ENCODE measurements at places on chromosomes 2 and 18.

- DNase-seq = no peak
These were observed 169.1 kb upstream of the KLF7 start for GRCh38 chr2:207334624-207335371.

GRCh38 chr2:235005023-235005422 lies 53.2 kb downstream of the SH3BP4 start:
- DNase-seq = no peak

- DNase-seq = no peak
These were observed 4.2 kb downstream of the UGGT1 start for GRCh38 chr2:128095201-128095600.

DNA sequence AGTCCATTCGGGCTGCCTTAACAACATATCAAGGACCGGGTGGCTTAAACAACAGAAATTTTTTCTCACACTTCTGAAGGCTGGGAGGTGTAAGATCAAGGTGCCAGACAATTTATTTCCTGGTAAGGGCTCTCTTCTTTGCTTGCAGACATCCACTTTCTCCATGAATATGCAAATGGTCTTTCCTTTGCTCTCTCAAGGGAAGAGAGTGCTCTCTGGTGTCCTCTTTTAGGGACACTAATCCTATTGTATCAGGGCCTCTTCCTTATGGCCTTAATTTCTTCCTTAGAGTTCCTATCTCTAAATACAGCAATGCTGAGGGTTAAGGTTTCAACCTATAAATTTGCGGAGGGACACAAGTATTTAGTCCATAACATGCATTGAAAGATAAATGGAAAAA lies 770.8 kb downstream of the DSC3 start:
- no peak for DNase-seq

GRCh38 chr18:74508821-74509225 lies 12.7 kb downstream of the CNDP2 start:
- DNase-seq = peak; percentile 19

- peak; percentile 33 for DNase-seq
These were observed 203.4 kb upstream of the ID2 start for GRCh38 chr2:8478471-8478793.

- no peak for DNase-seq
These were observed 97.2 kb upstream of the OTOS start for GRCh38 chr2:240237609-240238174.

GRCh38 chr2:160375037-160375436 lies 118.6 kb downstream of the RBMS1 start:
- DNase-seq = peak; percentile 49

DNA sequence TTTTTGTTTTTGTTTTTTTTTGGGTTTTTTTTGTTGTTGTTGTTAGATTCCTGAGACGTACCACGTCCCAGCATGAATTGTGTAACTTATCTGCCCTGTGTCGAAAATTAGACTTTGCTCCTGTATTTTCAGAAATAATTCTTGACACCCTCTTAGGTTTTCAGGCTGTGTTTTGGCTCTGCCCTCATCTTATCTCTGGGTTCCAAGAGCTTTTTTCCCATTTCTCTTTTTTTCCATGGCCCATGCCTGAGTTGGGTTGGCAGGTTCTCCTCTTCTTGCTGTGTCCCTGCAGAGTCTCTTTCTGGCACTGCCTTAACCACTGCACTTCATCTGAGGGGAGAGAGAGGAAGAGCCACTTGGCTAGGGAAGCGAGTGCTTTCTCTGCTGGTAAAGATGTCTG lies 42.4 kb downstream of the CTIF start:
- no peak for DNase-seq

DNA sequence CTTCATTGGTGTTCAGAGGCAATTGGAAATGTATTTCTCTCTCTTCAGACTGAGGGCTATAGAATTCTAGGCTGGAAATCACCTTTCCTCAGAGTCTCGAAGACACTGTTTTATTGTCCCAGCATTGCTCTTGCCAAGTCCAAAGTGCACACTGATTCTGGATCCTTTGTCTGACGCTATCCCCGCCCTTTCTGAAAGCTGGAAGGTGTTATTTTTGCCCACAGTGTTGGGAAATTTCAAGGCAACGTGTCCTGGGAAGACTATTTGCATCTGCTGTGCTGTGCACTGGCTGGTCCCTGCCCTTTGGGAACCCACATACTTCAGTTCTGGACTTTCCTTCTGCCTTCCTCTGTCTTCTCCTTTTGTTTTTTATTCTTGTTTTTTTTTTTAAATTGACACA lies 190.8 kb downstream of the SH3BP4 start:
- DNase-seq = no peak

DNA sequence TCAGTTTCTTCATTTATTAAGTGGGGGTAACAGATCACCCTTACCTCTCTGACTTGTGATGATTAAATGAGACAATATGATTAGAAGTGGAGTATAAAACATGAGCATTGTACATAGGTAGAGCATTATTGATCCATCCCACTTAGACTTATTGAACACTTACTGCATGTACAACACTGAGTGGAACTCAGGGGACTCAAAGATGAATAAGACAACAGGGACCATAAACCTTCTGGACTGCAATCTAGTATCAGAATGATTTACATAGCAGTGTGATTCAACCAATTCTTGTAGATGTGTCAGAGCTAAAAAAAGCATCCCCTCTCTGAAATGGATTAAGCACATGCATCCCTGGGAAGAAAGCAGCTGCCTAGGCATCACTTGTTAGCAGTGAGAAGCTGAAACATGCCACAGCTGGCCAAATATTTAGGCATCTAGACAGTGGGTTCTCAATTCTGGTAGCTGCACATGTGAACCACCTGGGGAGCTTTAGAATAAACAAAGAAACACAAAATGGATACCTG lies 111.5 kb downstream of the CYRIA start:
- DNase-seq = no peak

DNA sequence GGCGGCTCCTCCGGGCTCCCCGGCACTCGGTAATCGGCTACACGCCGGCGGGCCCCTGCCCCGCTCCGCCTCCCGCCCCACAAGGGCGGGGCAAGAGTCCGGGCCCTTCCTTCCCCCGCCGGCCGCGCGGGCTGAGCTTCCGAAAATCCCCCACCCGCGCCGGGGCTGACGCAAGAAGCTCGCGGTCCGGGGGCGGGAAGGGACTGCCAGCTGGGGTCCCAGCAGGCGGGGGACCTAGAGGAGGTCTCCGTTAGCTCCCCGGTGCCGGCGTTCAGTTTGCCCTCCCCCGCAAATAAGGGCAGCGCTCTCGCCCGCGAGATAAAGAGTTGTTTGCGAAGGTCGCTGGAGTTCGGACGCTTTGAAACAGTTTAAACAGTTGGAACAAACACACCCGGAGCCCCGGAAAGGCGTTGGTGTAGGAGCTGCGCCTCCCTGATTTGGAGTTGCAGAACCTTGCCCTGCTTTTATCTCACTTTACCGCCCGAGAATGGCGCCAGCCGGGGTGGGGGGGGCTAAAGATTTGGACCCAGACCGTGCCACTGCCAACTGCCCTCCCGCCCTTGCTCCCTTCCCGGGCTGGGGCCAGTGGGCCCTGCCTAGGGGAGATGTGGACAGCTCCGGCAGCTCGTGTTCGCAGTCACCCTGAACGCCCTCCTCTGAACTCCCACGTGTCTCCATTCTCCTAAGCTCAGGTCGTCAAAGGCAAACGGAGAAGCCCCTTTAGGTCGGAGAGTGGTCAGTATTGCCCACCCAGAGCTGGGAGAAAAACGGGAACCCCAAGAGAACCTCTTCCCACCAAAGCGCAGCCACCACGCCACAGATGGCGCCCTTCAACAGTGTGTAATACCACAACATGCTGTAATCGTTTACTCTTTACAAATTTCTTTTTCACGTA lies at the start of gene NFE2L2:
Gene NFE2L2, minus strand, starts transcription at position 35 of the 895 bp plus-strand sequence. CDS start 151 bp downstream, outside the sequence.
- peak; percentile 94 for DNase-seq

GRCh38 chr2:147628971-147629421 lies 215.8 kb upstream of the ACVR2A start:
- no peak for DNase-seq
